Nucleus accumbens (tissue), 56 donors: ENCODE measurements at places on chromosomes 5 and 9.

- no peak for DNase-seq
Measured at GRCh38 chr9:2180154-2180553, 165.0 kb downstream of the SMARCA2 start.

DNA sequence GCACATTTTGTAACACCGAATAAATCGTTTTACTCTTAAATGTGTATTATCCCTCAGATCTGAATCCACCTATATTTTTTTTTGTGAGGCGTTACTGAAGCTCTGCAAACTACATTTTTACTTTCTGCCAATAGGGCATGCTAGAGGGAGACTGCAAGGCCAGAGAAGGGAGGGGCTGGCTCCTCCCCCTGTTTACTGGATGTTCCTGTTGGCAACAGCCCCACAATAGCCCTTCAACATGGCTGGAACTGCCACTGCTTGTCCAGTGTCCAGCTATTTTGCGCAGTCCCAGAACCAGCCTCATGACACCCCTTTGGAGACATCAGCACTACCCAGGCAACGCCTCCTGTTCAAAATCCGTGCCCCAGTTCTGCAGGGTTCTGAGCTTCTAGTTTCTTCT is 85.4 kb upstream of the MIER3 start:
- DNase-seq = no peak

- DNase-seq = no peak
Measured at GRCh38 chr5:170355601-170356098, 33.5 kb downstream of the KCNMB1 start.

- DNase-seq = no peak
Measured at GRCh38 chr9:109753308-109753707, 26.7 kb upstream of the PALM2AKAP2 start.

DNA sequence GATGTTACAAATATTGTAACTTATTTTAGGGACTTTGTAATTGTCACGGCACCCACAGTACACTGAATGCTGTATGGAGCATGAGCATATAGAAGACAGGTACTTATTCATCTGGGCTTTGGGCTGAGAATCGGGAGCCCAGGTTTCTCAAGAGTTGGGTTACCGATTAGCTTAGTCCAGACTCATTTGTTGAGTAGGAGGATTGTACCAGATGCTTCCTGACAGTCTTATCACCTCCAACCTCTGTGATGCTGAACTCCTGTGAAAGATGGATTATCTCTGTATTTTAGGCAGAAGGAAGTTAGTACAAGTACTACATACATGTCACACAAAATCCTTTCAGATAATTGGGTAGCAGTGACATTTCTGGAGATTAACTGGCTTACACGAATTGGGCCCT is 79.2 kb downstream of the SV2C start:
- DNase-seq = no peak

GRCh38 chr9:18573021-18573556 is 99.1 kb downstream of the ADAMTSL1 start:
- DNase-seq = no peak

DNA sequence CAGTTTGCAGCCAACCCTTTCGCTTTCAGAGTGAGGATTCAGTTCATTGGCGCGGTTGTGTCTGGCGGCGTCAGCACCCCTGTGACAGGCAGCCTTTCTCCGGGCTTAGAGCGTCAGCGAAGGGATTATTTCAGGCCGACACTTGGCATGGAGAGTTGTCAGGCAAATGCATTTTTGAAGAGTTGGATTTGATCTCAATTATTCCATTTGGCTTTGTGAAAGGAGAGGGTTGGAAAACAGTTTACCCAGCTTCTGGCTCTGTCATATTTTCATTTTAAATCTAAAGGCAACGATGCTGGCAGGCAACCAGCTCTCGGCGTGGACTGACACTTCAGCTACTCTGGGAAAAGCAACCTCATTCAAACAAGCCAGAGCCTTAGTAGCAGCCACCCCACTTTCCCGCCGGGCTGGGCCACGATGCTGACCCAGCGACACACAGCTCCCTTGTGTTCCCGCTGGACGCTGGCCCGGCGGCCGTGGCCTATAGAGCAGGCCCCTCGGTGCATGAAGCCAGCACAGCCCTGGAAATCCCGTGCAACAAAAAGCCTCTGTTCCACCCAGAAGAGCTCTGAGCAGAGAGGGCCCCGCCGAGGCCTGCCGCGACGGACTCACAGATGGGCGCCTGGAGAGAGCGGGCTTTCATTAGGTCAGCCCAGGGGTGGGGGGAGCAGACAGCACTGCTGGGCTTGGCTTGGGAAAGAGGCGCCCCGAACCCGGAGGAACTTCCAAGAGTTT is 28.9 kb upstream of the LPCAT1 start:
- peak; percentile 41 for DNase-seq

DNA sequence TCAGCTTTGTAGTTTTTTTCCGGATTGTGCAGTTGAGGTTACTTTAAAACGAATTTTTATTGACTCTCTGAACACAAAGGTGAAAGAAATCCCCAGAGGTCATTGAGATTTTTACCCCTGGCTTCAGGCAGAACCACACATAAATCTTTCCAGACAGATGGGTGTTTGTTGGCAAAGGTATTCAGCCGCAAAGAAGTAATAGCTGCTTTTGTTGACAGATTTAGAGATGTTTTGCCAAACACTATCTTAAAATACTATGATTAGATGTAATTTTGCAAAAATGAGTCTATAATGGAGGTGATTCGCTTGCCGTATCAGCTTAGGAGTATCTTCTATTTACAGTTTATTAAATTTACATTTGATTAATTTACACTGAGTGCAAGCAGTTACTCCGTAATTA is 418.3 kb upstream of the CLINT1 start:
- no peak for DNase-seq

DNA sequence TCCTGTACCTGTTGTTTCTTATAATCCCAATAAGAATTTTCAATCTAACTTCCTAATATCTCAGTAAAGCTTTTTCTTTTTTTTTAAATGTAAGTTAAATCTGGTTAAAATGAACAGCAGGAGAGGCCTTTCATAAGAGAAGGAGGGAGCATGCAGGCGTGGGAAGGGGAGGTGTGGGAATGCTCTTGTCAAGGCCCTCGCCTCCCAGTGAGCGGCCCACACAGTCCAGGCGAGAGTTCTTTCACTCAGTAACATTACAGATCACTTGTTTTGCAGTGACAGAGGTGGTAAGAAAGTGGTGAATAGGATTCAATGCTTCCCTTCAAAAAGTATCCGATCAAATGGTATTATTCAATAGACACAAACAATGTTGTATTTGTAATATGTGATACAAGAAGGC is 125.0 kb downstream of the EPB41L4A start:
- DNase-seq = no peak

DNA sequence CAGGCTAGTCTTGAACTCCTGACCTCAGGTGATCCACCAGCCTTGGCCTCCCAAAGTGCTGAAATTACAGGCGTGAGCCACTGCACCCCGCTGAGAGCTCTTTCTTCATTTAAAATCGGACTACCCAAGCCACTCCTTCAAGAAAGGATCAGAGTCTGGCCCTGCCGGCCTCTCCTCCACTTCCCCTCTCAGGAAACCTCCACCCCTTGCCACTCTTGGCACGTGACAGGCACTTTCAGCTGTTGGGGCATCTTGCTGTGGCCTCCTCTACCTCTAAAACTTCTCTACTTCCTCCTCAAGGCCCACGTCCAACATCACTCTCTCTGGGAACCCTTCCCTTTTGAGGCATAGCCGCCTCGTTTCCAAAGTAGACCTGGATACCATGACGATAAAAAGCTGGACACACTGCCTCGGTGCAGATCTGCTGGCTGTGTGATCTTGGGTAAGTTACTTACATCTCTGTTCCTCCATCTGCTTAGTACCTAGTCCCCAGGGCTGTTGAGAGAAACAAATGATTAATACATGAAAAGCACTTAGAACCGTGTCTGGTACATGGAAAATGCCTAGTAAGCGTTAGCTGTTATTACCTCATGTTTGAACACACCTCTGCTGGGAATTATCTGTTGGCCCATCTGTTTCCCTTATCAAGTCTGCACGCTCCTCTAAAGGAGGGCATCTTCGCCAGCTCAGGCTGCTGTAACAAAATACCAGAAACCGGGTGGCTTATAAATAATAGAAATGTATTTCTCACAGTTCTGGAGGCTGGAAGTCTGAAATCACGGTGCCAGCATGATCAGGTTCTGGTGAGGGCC is 55.3 kb downstream of the SMIM23 start:
- DNase-seq = no peak

DNA sequence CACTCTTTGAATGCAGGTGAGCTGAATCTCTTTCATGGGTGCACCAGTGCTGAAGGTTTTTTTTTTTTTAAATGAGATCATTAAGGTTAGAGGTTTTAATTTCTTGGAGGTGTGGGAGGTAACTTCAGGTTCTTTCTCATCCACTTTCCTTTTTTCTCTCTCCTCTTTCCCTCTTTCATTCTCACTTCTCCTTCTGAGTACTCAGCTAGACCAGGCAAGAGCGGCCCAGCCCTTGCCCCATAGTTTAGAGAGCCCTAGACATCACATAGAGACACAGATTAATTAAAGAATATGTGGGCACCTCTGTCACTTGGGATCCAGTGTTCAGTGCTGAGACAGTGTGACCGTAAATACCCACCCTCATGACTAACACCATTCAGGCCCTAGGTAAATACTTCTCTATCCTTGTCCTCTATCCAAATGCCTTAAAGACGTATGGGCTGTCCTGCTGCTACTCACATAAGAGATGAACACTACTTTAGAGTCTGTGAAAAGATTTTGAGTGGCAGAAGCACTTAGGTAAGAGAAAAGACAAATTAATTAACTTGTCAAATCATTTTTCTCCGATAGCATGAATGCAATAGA is 174.1 kb downstream of the TLE4 start:
- DNase-seq = no peak

- no peak for DNase-seq
Measured at GRCh38 chr9:137213160-137214060, 7.9 kb downstream of the NDOR1 start.

- DNase-seq = no peak
Measured at GRCh38 chr9:120385606-120386389, 194.2 kb downstream of the CDK5RAP2 start.

DNA sequence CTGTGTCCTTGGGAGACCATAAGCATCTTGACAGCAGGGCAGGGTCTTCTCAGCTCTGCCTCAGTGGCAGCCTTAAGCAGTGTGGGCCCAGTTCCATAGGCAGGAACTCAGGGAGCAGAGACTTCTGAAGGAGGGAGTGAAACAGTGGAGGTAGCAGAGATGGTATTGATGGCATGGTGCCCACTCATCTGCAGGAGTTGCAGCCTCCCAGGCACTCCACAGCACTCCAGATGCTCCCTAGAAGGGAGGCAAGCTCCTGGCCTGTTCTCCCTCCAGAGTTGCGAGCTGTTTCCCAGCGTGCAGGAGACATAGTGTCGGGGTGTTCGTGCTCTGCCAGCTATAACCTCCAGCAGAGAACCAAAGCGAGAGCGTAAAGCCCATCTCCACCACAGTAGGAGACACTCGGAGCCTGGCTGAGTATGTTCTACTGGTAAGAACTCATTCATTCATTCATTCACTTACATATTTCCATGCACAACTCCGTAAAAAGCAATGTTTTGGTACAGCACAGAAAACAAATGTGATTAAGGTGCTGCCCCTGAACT is 31.4 kb upstream of the UNC5A start:
- no peak for DNase-seq

- no peak for DNase-seq
Measured at GRCh38 chr9:99762470-99762869, 59.2 kb upstream of the NR4A3 start.

DNA sequence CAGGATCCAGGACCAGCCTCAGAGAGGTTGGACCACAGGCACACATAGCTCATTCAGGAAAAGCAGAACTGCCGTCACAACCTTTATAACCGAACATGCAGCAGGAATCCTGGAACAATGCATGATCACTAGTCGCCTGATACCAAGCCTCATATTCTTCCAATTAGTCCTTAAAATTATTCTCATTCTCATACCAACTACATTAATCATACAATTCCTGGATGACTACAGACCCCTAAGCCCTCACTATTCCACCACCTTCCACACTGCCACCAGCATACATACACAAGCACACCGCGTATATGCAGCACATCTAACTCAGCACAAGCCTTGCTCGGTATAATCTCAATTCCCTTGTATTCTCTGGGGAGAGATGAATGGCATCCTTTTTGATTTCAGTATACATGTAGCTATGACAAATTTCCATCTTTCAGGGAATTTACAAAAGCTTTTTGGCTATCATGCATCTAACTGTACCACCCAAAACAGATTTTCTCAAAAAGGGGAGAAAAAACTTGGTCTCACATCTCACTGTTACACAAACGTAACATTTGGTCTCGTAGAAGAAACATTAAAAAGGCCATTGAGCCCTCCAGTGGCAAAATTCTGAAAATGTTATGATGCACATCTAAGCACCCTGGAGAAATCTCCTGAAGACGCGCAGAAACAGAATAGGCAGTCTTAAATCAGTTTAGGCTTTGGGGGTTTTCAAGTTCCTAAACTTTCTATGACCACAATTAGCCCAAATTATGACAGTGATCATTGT is 46.2 kb downstream of the MCTP1 start:
- DNase-seq = no peak

DNA sequence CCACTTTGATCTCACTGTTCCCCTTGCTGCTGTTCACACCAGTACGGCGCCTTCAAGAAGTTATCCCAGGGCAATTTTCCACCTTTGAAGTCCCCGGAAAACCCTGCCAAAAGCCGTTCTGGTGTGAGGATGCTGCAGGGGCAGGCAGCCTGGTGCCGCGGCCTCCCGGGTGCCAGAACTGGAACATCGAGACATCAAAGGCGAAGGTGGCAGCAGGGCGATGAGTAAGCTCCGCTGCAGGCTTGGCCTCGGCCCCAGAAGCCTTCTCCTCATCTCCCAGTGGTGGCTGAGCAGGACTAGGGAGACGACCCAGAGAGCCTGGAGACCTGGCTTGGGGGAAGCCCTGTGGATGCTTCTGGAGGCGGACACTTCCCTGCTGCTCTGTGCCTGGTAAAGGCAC is 115.3 kb upstream of the MSX2 start:
- no peak for DNase-seq

DNA sequence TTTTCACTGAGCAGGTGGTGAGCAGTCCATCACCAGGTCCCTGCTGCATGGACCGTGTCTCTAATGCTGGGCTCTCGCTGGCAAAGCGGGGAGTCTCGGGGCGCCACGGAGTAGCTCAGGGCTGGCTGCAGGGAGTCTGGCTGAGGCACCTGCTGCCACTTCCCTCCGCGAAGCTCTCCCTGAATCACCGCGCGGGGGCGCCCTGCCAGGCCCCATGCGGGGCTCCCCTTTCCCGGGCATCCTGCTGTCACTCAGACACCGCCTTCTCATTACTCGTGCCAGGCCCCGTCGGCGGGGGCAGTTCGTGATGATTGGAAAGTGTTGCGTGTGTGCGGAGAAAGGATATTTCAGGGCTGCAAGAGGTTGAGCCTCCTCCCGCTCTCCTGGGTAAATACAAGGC is 335.8 kb downstream of the IRX2 start:
- DNase-seq = no peak

DNA sequence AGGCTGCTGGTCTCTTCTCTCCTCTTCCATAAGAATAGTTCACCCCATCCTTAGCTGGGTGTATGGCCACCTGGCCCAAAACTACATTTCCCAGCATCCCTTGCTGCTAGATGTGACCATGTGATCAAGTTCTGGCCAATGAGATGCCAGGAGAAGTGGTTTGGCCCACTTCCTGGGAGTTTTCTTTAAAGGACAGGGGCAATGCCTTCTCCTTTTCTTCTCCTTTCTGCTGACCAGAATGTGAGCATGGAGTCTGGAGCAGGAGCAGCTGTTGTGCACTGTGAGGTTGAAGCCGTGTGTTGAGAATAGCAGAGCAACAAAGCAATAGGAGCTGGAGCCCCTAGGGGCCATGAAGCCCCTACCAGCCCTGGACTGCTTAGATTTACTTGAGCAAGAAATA is 36.8 kb downstream of the C9orf50 start:
- peak; percentile 21 for DNase-seq
